ENCODE measurements at places on chromosomes 3 and 15.

DNA sequence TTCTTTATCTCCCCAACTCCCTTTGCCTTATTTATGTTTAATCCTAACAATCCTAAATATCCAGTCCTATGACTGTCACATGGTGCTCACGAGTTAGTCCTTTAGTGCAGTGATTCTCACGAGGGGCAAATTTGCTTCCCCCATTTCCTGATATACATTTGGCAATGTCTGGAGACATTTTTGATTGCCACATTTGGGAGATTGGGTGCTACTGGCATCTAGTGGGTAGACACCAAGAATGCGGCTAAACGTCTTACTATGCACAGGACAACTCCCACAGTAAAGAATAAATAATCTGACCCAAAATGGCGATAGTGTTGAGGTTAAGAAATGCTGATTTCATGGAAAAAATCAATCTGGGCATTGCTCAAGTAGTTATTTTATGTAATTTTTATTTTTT is 466.5 kb downstream of the ROBO2 start:
- no peak for DNase-seq

DNA sequence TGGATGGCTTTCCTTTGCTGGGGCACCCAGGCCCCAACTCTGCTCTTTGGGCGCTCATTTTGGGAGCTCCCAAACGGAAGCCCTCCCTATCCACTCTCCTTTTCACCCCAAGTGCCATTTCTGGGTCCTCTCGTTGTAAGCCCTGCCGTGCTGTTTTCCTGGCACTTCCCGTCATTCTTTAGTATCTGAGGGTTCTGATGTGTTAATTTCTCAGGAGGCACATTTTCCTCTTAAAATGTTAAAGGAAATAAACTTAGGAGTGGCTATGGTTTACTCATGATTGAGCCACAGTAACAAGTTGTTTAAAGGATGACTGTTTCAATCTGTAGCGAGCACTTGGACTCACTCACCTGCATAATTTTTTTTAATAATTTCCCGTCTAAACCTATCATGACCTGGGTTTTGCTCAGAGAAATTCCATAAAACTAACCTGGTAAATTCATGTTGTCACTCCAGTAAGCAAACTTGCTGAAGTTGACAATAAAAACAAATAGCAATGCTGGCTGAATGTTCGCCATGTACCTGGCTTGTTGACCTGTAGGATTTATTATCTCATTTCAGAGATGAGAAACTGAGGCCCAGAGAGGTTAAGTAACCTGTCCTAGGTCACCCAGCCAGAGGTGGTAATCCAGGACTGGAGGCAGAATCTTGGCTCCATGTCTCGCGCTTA is 10.6 kb downstream of the ALDH1A3 start:
- DNase-seq: peak; percentile 95

GRCh38 chr3:78706906-78707523 is 1060.8 kb downstream of the ROBO1 start:
- no peak for DNase-seq

DNA sequence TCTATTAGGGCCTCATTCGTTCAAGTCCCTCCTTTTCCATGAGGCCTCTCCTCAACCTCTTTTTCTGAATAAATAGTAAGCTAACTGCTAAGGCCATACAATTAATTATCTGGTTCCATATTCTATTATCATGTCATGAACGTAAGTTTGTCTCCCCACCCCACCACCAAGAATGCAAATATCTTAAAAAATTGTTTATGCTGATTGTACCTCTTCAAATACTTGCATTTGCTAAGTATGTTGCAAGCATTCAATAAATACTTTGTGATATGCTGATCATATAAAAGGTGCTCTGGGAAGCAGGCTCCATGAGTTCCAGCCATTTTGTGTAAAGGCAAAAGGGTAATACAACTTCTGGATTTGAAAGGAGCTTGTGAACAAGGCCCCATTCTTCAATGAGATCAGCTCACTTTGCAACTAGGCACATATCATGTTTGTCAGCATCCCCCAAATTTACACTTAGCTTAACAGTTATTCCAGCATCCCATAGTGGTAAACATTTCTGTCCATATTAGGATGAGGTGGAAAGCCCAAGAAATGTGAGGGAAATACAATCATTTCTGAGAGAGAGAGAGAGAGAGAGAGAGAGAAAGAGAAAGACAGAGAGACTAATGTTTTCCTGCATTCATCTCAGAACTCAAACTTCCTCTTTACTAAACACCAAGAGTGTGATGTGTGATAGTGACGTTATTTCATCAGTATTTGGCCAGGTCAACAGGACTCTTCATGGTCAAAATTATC is 33.2 kb downstream of the SLC12A8 start:
- DNase-seq: no peak

GRCh38 chr3:194908496-194908895 is 222.8 kb downstream of the FAM43A start:
- DNase-seq: no peak

DNA sequence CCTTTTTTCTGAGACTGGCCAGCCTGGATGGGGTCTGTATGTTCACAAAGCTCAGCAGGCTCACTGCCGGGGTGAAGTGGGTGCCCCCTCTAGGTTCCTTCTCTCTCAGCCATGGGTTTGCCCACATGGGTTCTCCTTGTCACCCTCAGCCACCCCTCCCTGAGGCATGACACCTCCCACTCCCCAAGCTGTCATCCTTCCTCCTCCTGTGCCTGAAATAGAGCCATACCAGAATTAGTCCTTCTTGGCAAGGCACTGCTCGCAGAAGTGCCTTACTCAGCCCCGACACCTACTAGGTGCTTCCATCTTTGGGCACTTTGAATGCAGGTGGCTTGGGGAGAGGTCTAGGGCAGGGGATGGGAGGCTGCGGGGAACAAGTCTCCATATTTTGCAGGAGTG is 62.9 kb upstream of the SEC13 start:
- DNase-seq: no peak

DNA sequence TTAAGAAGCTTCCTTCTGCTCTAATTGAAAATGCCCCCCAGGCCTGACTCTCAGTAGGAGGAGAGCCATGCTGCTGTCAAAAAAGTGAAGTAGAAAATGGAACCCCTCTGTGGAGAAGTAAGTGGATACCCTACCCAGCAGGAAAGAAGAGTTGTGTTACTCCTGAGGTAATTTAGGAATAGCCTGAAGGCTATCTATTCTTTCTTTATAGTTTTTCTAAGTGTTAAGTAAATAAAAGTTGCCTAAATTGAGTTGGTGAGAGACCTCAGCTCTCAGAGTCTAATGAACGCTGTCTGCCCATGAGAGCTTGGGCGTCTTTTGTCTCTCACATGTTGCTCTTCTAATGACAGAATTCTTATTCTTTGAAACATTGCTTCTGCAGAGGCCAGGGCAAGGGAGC is 116.2 kb downstream of the NSUN3 start:
- DNase-seq: no peak
